ENCODE measurements at places on chromosomes 3 and 15. TPM values are rescaled to one million over a fixed set of nuclear protein-coding genes. Genes with fewer than 3 reads are reported as not detected.

DOCK3 gene
- 0.08 TPM for polyA plus RNA-seq

DNA sequence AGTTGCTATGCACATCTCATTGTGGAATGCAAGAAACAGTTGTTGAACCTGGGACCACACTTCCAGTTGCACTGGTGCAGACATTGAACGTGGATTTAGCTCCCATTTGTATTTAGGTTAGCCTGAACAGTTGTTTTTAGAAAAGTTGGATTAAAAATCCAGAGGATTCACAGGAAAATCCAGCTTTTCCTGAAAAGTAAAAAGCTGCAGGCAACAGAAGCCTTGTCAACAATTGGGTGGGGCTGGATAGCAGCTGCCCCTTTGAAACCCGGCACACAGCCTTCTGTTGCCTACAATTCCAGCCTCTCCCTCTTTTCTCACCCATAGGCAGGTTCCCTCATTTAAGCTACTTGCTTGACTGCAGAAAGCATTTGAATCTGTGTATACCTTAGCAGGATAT lies 165.3 kb upstream of the TBL1XR1 start:
- no peak for DNase-seq

- no peak for DNase-seq
Measured at GRCh38 chr15:39558421-39558820, 22.5 kb upstream of the THBS1 start.

- DNase-seq: no peak
Measured at GRCh38 chr3:129317848-129318247, 39.2 kb downstream of the HMCES start.

- DNase-seq: no peak
Measured at GRCh38 chr15:53401503-53401902, 358.0 kb downstream of the WDR72 start.

DNA sequence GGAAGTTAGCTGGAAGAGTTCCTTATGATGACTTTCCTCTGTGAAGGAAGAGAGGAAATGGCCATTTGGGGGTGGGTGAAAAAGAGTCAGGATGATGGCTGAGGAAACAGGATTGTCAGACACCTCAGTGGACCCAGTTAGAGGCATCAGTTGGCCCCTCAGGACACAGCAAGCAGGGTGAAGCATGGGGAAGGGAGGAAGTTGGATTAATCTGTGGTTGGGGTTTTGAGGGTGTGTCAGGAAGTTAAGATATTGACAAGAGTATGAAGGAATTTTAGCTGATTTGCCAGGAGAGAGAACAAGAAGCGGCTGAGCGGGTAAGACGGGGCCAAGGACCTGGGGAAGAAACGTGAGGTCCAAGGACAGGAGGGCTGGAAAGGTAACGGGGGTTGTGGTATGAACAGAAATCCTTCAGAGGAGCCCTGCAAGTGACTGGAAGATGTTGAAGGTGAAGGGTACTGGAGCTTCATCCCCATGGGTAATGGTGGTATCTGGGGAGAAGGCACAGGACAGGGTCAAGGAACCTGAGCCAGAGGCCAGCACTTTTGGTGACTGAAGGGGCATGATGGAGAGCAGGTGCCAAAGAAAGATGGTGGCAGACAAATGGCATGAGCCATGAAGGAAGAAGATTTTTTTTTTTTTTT lies 2.7 kb downstream of the UQCC5 start:
- no peak for DNase-seq
